Activated CD8-positive, alpha-beta memory T cell treated with anti-CD3 and anti-CD28 coated beads for 24 hours (primary cell): ENCODE measurements at places on chromosomes 4 and X.

- no peak for DNase-seq
These were observed 106.8 kb upstream of the SLC4A4 start for GRCh38 chr4:71232056-71232430.

GRCh38 chrX:14546190-14546589 lies 16.9 kb downstream of the GLRA2 start:
- no peak for DNase-seq

DNA sequence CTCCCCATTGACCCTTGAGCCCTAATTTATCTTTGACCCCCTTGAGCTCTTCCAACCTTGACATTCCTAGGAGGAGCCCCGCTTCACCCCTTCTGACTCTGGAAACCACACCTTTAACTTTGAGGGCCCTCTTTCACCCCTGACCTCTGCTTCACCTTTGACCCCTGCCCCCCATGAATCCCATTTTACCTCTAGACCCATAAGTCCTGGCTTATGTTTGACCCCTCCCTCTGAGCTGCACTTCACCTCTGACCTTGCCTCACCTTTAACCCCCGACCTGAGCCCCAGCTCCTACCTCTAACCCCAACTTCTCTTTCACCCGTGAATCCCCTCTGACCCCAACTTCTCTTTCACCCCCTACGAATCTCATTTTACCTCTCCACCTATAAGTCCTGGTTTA lies 169.7 kb downstream of the THOC2 start:
- no peak for DNase-seq

GRCh38 chr4:3879681-3880614 lies 113.8 kb downstream of the ADRA2C start:
- peak; percentile 63 for DNase-seq

DNA sequence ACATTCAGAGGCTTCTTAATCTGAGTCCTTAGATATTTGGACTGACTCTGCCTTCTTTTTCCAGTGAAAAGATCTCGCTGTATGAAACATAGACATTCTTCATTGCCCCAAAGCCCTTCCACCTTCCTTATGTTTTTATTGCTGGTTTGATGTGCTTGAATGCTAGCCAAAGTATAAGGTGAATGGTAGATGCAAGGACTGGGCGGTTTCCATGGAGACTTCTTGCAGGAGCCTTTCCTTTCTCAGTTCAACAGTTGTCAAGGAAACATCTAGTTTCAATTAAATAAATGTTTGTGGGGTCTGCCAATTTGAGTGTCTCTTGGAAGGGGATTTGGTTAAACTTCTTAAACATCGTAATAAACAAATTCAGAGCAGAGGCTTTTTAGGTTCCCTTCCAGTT lies 46.0 kb downstream of the REPS2 start:
- no peak for DNase-seq

DNA sequence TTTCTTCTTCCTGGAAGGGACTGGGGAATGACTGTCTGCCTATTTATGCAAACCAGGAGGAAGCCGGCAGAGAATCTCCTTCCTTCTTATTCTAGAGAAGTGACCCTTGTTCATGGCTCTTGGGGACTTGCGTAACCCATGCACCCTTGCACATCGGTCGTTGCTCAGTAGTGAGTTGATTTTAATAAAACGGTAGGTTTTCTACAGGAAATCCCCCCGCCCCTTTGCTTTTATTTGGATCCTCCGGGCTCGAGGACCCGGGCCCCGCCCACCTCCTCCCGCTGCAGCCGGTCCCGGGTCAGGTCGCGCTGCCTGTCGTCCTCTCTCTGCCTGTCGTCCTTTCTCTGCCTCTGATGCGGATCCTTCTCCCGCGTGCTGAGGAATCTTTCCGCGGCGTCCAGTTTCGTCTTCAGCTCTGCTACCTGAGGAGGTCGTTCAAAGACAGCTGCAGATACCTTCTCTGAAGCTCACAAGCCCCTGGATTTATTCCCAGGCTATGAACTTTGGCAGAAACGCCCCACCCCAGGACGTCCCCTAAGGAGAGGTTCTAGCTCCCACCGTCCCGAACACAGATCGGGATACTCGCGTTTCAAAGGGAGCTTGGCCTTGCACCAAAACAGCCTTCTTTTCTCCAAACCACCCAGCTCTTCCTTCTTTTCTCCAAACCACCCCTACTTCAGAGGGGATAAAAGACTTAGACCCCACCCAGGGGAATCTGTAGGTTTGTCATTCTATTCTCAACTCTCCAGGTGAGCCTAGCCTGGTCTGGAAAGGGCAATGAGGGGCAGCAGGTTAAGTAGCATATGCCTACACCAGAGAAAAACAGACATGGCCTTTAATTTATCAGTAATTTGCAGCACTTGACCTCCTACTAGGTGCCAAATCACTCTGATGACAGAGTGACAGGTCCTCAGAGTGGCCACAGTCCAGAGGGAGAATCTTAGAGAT lies 7.0 kb downstream of the TNIP3 start:
- DNase-seq = peak; percentile 69

- no peak for DNase-seq
These were observed 139.9 kb upstream of the GPRIN3 start for GRCh38 chr4:89447543-89447942.

DNA sequence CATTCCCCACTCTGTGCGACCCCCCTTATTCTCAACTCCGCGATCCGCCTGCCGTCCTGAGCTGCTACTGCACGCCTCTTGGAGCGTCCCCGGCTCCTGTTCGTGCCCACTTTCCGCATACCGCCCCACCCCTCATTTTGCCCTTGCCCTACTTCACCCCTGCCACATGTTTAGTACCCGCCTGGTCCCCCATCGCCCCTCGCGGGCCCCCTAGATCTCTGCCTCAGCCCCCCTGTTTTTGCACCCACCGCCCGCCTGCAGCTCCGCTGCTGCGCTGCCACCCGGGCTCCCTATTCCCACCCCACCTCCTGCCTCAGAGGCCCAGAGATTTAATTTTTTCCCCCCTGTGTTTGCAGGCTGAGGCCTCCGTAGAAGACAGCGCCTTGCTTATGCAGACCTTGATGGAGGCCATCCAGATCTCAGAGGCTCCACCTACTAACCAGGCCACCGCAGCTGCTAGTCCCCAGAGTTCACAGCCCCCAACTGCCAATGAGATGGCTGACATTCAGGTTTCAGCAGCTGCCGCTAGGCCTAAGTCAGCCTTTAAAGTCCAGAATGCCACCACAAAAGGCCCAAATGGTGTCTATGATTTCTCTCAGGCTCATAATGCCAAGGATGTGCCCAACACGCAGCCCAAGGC lies 1.4 kb downstream of the MAGED1 start:
- no peak for DNase-seq

- no peak for DNase-seq
These were observed 2.0 kb downstream of the PCDH19 start for GRCh38 chrX:100407784-100408712.

GRCh38 chr4:23969635-23970145 lies 79.8 kb upstream of the PPARGC1A start:
- no peak for DNase-seq

- no peak for DNase-seq
These were observed 51.0 kb upstream of the RASGEF1B start for GRCh38 chr4:81522711-81523110.

DNA sequence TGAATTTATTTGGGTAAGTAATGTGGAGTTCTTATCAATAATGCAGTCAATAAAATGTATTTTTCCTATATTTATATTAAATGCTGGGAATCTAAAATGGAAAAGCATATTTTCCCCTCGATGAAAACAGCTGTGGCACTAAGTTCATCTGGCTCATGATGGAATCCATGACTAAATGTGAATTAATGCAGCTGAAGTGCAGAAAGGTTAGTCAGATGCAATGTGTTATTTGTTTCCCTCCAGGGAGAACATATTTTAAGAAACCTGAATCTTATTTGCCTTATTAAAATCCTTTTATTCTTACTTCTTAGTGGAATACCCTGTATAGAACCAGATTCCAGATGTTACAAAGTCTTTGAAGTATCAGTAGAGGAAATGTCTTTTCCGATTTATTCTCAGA lies 247.9 kb downstream of the ARHGAP24 start:
- DNase-seq = no peak

GRCh38 chr4:44538534-44538933 lies 89.9 kb upstream of the KCTD8 start:
- DNase-seq = no peak

GRCh38 chr4:179110816-179111215 lies 1668.6 kb upstream of the AGA start:
- DNase-seq = no peak

- no peak for DNase-seq
These were observed 32.8 kb upstream of the REST start for GRCh38 chr4:56874923-56875322.

GRCh38 chrX:39856472-39857121 lies 241.2 kb downstream of the BCOR start:
- DNase-seq = no peak

GRCh38 chr4:101274888-101275752 lies 72.2 kb downstream of the PPP3CA start:
- no peak for DNase-seq

DNA sequence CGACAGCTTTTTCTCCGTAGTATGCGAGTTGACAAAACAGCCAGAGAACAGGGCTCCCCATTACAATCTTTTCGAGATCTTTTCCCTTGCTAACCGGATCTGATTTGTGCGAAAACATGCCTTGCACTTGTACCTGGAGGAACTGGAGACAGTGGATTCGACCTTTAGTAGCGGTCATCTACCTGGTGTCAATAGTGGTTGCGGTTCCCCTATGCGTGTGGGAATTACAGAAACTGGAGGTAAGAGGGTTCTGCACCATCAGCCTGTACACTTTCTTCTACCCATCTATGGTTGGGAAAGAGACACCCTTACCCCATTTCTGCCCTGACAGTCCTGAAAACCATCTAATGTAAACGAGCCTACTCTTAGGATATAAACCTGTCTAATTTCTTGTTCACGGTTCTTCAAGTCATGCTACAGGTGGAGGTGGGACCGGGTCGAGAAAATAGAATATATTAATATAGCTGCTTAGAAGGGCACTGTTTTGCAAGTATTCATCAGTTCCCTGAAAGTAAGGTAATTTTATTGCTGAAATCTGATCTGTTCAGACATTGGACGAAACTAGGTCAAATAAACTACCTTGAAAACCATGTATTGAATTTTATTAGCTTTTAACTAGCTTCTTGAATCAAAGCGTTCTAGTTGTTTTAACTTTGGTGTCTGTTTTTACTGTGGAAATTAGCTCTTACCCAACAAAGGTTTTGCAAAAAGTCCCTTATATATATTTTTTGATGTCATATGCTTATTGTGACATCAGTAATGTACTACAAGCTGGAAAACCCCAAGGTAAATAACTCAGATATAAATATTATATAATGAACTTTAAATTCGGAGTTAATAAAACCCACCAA lies 869 bp downstream of the TMEM184C start:
- no peak for DNase-seq

DNA sequence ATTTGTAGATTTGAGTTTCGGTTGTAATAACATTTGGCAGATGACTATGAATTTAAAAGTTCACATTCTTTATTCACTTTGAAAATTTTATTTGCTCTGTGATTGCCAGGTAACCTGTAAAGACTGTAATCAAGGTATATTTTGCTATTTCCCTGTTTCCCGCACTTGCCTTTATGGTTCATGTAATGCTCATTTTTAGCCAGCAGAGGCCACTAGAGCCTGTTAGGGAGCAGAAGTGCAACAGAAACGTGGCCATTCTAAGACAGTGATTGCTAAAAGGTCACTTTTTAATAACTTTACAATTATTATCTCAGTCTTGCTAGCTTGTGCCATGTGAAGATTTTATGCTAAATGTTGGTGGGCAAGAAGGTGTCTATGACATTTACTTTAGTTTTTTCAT lies 12.4 kb downstream of the YIPF6 start:
- DNase-seq = no peak

DNA sequence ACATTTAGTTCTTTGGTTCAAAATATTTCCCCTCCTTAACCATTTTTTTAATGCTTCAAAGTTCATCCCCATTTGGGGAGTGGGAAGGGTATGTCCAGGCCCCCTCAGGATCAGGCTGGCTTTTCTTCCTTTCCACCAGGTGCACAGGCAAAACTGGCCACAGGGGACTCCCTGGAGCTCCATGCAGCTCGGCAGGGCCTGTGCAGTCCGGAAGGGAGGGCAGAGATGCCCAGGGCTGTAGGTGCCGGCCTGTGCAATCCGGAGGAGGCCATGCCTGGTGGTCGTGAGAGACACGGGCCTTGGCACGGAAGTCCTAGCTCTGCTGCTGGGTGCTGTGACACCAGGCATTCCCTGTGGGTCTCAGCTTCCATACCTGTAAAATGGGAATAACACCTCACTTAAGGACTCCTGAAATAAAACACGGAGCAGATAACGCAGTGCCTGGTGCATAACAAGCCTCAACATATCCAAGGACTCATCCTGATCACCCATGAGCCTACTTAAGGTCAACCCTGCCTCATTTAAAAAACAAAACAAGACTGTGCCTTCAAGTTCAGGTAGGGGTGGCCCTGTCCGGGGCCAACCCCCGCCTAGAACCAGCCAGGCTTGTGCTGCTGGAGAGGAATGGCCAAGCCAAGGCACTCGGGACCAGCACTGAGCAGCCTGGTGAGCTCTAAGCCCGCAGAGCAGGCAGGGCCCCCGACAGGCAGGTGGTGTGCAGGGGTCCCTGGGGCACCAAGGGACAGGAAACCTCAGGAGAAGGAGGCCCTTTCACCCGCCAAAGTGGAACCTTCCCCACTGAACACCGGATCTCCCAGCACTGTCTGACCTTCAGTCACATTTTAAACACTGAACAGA lies 21.2 kb upstream of the CYP4V2 start:
- no peak for DNase-seq

DNA sequence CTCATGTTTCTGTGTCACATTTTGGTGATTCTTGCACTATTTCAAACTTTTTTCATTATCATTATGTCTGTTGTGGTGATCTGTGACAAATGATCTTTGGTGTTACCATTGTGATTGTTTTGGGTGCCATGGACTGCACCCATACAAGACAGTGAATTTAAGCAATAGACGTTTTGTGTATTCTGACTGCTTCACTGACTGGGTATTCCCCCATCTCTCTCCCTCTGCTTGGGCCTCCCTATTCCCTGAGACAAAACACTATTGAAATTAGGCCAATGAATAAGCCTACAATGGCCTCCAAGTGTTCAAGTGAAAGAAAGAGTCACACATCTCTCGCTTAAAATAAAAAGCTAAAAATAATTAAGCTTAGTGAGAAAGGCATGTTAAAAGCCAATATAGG lies 60.2 kb downstream of the BANK1 start:
- DNase-seq = no peak

- no peak for DNase-seq
These were observed 50.1 kb downstream of the MFAP3L start for GRCh38 chr4:169975838-169976796.

- no peak for DNase-seq
These were observed 135.1 kb upstream of the PACRGL start for GRCh38 chr4:20565075-20565721.

GRCh38 chr4:123843137-123843536 lies 446.5 kb downstream of the SPRY1 start:
- no peak for DNase-seq

DNA sequence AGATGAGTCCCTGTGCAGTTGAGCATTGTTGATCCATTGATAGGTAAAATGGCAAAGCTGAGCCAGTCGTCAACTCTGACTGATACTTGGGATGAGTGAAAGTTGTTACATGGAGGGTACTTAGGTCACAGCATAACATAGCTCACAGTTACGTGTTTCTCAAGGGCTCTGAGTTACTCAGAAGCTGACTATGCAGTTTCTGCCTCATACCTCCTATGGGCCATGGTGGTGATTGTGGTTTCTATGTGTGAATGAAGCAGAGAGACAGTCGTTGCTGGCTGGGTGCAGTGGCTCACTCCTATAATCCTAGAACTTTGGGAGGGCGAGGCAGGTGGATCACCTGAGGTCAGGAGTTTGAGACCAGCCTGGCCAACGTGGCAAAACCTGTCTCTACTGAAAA lies 30.8 kb downstream of the FRMPD3 start:
- no peak for DNase-seq

GRCh38 chrX:105323928-105324327 lies 103.4 kb upstream of the TEX13A start:
- DNase-seq = no peak

- no peak for DNase-seq
These were observed 23.7 kb downstream of the DCHS2 start for GRCh38 chr4:154467886-154468285.
